Naive thymus-derived CD8-positive, alpha-beta T cell (primary cell): ENCODE measurements at places on chromosomes 3 and 15.

GRCh38 chr3:59570806-59571205 is 521.0 kb upstream of the CFAP20DC start:
- no peak for DNase-seq

- no peak for DNase-seq
Observed at GRCh38 chr15:87645723-87646122, 610.8 kb downstream of the NTRK3 start.

DNA sequence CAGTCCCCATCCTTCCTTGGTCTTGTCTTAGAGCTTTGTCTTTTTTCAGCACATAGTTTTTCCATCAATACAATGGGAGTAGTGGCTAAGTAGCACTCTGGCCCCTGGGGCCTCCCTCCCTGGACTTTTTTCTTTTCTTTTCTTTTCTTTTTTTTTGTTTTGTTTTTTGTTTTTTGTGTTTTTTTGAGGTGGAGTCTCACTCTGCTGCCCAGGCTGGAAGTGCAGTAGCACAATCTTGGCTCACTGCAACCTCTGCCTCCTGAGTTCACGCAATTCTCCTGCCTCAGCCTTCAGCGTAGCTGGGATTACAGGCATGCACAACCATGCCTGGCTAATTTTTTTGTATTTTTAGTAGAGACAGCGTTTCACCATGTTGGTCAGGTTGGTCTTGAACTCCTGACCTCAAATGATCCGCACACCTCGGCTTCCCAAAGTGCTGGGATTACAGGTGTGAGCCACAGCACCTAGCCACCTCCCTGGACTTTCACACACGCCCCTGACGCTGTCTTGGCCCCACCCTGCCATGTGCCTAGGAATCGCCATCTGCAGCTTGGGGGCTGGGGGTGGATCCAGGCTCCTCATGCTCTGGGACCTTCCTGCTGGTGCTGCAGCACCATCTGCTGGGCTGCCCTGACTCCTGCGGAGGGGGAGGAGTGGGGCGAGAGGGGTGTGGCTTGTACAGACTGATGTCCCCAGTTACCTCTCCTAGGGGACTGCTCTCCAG is 2.8 kb downstream of the C15orf39 start:
- DNase-seq: peak; percentile 85

DNA sequence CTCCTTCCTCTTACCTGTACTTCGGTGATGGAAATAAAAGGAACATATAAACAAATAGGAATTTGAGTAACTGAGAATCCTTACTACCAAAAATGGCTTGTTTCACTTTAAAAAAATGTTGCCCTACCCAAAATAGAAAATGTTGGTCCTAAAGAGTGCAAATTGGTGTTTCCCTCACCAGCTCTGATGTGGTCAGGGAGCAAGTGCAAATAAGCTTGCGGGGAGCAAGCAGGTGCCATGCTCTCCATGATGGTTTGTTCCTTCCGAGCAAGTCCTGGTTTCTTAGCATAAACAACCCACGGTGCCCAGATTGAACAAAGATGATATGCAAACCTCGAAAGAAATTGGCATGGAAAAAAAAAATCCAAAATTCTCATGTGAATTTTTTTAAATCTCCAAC is 68.8 kb downstream of the PGPEP1L start:
- no peak for DNase-seq

GRCh38 chr3:34782871-34783270 is 856.5 kb upstream of the ARPP21 start:
- no peak for DNase-seq

GRCh38 chr3:126158912-126159454 is 21.4 kb downstream of the ALDH1L1 start:
- DNase-seq: no peak

- no peak for DNase-seq
Observed at GRCh38 chr15:48781017-48781416, 29.9 kb downstream of the CEP152 start.

- no peak for DNase-seq
Observed at GRCh38 chr3:122745369-122746021, 48.1 kb downstream of the HSPBAP1 start.

DNA sequence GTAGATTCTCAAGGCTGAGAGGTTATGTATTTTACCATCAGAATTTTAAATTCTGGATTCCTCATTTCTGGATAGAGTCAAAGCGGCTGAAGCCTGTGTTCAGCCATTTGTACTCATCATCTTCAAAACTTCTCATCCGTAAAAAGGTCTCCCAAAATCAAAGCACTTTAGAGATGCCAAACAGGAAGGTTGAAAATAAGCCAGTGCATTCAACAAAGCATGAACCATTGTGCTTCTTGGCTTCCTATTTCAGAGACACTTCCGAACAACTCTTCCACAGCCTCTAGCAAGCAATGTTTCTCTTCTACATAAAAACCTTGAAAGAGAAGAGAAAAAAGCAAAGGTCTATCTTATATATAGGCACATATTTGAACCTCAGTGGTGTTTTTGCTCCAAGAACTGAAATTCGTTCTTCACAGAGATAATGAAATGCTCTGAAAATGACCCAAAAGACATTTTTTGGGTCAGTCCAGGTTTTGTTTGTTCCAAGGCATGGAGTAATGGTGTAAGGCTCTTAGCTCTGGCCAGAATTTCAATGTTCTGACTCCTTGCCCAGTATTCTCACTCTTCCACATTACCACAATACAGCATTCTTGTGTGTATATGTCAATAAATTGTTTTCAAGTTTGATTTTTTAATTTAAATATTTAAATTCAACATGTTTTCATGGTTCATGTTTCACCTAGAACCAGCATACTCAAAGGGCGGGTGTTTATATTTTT is 163.1 kb downstream of the STAC start:
- DNase-seq: no peak

DNA sequence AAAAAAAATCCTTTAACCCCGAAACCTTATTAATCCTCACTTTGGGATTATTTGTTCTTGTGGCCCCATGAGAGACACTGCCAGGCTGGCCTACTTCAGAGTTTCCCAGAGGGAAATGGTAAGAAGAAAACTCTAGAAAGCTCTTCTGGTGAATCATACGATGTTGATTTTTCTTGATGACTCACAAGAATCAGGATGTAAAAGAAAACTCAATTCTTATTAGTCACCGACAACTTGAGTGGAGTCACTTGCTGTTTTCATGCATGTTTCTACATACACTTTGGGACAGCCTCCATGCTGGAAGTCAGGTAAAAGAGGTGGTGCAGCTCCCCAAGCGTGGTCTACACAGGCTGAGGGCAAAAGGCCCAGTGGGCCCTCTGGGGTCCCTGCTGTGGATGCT is 42.8 kb downstream of the MYO5C start:
- no peak for DNase-seq

GRCh38 chr15:68497206-68497910 is 65.4 kb upstream of the ITGA11 start:
- DNase-seq: no peak

- DNase-seq: no peak
Observed at GRCh38 chr3:156307704-156308103, 187.3 kb downstream of the KCNAB1 start.

DNA sequence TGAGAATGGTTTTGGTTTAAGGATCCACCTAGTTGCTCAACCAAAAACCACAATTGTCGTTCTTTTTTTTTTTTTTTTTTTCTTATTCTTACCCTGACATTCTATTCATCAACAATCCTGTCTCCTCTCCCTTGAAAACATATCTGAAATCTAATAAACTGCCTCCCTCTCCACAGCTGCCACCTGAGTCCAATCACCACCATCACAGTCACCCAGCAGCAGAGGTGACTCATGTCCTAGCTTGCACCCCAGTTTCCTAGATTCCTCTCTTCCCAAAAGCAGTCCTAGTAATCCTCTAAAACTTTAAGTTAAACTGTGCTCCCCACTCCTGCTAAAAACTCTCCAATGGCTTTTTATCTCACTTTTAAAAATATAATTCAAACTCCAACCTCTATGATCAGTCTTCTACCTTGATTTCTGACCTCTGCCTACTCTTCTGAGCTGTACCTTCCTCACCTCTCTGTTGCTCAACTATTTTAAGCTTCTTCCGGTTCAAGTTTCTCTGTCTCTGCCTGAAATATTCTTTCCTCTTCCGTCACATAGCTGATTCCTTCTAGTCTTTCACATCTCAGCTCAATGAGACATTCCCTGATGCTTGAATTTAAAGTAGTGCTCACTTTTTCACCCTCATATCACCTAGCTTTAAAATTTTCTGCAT is 33.7 kb upstream of the RBMS3 start:
- no peak for DNase-seq

DNA sequence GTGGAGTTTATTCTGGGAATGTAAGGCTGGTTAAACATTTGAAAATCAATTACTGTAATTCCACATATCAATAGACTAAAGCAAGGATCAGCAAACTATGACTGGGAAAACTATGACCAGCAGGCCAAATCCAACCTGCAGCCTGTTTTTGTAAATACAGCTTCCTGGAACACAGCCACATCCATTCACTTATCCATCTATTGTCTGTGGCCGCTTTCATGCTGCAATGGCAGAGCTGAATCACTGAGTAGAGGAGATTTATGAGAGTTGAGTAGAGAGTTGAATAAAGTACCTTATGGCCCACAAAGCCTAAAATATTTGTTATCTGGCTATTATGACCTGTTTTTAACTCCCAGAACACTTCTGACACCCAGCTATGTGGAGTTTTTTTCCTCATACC is 12.2 kb downstream of the MYLK start:
- no peak for DNase-seq

DNA sequence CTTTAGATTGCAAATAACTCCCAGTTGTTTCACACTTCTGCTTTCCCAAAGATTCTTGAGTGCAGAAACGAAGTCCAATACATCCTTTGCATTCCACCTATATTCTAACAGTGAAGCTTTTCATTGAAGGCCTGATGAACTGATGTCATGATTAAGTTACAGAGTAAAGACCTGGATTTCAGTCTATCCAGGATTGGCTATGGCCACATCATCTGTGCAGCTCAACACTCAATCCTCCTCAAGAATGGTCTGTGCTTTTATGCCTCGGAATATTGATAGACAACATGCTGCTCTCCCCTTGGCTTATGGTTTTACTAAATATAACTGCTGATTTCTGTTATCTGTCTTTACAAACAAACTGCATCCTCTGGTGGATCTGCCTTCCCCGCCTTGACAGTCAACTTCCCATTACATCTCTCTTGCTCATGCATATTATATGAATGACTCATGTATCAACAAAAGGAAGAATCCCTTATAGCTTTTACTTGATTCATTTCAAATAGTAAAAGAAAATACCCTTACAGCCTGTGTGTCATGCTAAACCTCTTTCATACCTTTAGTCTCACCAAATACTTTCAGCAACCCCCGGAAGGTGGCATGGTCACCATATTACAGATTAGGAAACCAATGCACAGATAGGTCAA is 59.5 kb downstream of the SCN11A start:
- DNase-seq: no peak

DNA sequence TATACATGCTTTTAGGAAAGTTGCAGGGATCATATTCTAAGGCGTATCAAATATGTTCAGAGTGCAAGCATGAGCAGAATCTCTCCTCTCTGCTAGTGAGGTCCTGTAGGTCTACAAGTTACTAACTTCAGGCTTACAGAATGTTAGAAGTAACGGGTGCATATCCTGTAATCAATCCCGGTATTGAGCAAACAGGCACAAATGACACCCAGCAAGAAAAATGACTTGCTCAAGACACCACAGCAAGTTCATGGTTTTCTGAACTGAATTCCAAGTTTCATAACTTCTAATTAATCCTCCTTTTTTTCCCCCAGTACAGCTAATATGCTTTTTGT is 353.9 kb upstream of the TPRG1 start:
- DNase-seq: no peak

DNA sequence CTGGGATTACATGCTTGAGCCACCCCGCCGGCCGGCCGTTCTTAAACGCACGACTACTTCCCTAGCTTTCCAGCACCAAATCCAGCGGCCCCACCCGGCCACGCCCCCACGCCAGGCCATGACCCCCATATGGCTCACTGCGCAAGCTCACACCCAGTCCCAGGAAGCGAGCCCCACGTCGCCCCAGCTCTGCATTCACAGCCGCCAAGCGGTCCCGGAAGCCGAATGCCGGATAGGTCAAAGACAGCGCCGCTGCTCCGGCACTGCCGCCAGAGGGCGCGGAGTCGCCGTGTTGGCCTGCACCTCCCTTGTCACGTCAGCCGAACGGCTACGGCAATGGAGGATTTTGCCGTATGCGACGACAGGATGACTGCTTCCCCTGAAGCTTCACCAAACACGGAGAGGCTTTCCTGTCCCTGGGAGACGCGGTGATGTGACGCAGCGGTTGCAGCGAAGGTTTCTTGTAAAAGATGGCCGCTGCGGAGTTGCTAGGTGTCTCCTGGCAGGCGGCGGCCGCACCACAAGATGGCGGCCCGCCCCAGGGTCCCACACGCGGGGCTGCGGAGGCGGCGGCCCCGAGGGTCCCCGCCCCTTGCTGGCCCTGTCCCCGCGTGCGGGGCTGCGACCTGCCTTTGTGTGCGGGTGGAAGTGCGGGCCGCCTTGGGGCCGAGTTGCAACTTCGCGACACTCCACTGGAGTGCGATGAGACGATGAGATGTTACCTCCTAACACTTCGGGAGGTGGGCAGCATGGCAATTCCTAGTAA is 30.2 kb upstream of the RPN1 start:
- peak; percentile 96 for DNase-seq

DNA sequence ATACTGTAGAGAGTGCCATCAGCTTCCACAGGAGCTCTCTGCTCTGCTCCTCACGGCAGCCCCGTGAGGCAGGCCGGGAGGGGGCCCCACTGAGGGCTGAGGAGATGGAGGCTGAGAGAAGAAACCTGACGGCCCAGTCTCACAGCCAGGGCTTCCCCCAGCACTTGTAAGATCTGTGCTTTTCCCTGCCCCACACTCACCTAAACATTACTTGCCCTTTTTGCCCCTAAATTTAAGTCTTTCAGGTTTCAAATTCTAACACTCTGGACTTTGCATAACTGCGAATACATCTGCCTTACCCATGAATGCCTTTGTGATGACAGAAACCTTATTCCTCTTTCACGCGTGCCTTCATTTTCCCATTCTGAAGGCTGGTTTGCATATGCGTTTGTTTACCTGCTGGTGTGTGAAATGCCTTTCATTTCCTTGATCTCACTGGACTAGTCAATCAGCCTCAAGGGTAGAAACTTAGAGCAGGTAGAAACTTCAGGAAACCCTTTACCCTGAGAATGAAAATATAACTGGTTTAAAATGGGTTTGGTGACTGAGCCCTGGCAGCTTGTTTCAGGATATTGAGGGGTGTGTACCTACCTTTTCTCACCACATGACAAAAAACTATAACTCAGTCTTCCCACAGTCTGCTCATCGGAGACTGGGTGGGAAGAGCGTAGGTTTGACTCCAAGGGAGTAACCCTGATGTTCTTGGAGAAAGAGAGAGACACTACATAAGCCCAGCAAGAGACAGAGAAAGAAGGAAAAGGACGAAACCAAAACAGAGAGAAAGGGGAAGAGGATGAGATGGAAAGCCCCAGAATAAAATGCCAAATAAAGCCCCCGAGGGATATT is 20.1 kb downstream of the SLC12A8 start:
- DNase-seq: no peak

DNA sequence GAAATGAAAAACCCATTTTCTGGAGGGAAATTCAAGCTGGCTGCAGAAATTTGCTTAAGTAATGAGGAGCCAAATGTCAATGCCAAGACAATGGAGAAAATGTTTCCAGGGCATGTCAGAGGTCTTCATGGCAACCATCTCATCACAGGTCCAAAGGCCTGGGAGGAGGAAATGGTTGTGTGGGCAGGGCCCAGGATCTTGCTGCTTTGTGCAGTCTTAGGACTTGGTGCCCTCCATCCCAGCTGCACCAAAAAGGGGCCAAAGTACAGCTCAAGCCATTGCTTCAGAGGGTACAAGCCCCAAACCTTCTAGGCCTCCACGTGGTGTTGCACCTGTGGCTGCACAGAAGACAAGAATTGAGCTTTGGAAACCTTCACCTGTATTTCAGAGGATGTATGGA is 59.3 kb downstream of the POMGNT2 start:
- DNase-seq: no peak
